ENCODE measurements at places on chromosomes 2 and 18. TPM values are rescaled to one million over a fixed set of nuclear protein-coding genes. Genes with fewer than 3 reads are reported as not detected.

The AAMP gene
- 79.7 TPM for total RNA-seq

The ATP6V1B1 gene
- 0.22 TPM for total RNA-seq

The MAPRE3 gene
- 17.2 TPM for total RNA-seq

GRCh38 chr18:79517341-79517740 is 121.6 kb downstream of the NFATC1 start:
- DNase-seq: no peak

DNA sequence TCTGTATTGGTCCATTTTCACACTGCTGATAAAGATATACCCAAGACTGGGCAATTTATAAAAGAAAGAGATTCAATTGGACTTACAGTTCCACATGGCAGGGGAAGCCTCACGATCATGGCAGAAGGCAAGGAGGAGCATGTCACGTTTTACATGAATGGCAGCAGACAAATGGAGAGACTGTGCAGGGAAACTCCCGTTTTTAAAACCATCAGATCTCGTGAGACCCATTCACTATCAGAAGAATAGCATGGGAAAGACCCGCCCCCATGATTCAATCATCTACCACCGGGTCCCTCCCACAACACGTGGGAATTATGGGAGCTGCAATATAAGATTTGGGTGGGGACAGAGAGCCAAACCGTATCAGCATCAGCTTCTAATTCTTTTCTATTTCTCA is 217.0 kb downstream of the ANAPC1 start:
- no peak for DNase-seq

The GORASP2 gene
- total RNA-seq: 116 TPM

The DHRS9 gene
- total RNA-seq: not detected

GRCh38 chr18:23243178-23243577 is 107.9 kb downstream of the CABLES1 start:
- DNase-seq: no peak

The TFPI gene
- total RNA-seq: 23.5 TPM

DNA sequence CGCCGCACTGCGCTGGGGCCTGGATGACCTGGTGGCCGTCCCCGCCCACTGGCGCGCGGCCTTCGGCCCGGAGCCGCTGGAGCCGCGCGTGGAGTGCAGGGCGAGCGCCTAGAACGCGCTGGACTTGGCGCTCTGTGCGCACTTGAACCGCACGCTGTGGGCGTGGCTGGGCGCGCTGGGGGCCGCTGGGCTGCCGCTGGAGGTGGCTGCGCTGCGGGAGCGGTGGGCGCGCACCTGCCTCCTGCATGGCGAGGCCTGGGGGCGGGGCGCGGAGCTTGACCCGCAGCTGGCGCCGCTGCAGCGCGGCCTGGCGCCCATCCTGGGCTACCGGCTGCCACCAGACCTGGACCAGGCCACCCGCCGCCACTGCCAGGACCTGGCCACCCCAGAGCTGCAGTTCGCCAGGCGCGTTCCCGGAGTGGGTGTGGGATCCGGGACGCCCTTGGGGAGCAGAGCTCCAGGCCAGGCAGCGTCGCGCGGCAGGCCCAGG is 9.9 kb downstream of the AQP12B start:
- no peak for DNase-seq

DNA sequence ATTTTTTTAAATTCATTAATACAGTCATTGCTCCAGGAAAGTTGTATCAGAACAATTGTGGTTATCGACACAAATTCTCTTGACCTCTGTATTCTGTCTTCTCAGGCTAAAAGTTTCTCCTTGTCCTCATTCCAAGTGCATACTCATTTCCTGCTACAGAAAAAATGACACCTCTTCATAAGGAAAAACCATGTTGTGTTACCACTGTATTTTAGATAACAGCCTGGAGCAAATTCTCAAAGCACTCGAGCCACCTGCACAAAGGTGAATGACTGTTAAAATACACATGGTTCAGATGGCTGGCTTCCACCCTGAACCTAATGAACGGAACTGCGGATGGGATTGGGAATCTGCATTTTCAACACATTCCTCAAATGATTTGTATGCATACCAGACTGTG is 586.5 kb downstream of the EPHA4 start:
- DNase-seq: no peak

The RNF125 gene
- 0.10 TPM for total RNA-seq

DNA sequence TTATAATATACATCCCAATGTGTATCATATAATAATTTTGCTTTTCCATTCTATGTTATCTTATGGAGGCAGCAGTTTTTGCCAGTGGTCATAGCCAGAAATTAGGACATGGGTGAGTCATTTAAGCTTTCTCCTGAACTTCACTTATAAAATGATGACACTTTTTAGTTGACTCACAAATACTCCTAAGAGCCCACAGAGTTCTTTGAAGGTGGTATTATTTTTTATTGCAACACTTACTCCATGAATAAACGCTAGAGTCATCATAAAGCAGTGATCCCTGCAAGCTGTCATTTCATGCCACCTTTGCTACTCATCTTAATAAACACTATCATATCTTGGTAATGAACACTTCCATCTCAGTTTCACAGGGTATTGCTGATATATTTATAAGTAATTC is 69.9 kb upstream of the MAPRE2 start:
- DNase-seq: peak; percentile 39

The MCFD2 gene
- 356 TPM for total RNA-seq

- DNase-seq: no peak
Measured at GRCh38 chr2:211216221-211216620, 659.8 kb downstream of the CPS1 start.

- no peak for DNase-seq
Measured at GRCh38 chr2:128548461-128548891, 229.8 kb upstream of the HS6ST1 start.

- no peak for DNase-seq
Measured at GRCh38 chr2:208671886-208672680, 265.5 kb downstream of the PTH2R start.

The EVA1A gene
- 65.0 TPM for total RNA-seq

DNA sequence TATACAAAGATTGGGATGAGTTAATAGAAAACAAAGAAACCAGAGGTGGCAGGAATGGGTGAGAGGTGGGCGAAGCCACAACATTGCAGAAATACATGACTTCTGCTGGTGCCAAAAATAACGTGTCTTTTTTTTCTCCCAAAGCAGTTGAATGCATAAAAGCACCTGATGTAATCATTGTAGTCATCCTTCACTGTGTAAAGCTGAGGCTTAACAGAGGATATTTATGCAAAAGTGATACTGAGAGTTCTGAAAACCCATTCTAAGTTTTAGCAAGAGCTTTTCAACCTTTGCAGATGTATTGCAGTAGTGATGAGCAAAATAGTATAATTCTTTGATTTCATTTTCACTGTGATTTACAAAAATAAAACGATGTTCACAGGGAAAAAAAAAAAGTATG is 173.0 kb downstream of the PTGR3 start:
- no peak for DNase-seq

The NEMP2 gene
- total RNA-seq: 7.4 TPM

DNA sequence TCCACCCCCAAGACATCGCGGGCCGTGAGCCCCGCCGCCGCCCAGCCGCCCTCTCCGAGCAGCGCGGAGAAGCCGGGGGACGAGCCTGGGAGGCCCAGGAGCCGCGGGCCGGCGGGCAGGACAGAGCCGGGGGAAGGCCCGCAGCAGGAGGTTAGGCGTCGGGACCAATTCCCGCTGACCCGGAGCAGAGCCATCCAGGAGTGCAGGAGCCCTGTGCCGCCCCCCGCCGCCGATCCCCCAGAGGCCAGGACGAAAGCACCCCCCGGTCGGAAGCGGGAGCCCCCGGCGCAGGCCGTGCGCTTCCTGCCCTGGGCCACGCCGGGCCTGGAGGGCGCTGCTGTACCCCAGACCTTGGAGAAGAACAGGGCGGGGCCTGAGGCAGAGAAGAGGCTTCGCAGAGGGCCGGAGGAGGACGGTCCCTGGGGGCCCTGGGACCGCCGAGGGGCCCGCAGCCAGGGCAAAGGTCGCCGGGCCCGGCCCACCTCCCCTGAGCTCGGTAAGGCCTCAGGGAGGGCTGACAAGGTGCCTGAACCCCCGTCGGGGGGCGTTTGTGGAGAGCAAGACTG is 14.2 kb downstream of the SPEG start:
- DNase-seq: no peak

DNA sequence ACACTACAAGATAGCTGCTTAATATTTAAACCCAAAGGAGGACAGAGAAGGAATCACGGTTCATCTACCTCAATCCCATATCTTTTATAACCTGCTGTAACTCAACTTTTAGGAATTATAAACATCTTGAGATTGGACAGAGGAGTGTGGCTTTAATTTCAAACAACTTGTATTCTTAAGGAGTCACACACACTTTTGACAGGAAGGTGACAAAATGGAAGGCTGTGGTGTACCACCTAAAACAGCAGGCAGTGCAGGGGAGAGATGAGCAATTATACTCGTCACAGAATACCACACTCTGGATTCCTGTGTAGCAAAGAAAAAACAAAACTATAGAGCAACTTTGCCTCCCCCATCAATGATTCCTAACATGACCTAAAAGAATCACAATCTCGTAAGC is 194.8 kb downstream of the ZEB2 start:
- DNase-seq: no peak

The SPDYA gene
- total RNA-seq: 0.45 TPM

The ANTXR1 gene
- total RNA-seq: 116 TPM

GRCh38 chr2:129396980-129397599 is 582.4 kb upstream of the RAB6C start:
- DNase-seq: no peak

The ATP8B1 gene
- 86.3 TPM for total RNA-seq

The EMILIN2 gene
- total RNA-seq: 5.9 TPM
